ENCODE measurements at places on chromosomes 5 and 9. TPM values are rescaled to one million over a fixed set of nuclear protein-coding genes. Genes with fewer than 3 reads are reported as not detected.

The AQP7 gene
- total RNA-seq, result 0.89 TPM

The IGIP gene
- 34.4 TPM for total RNA-seq

The IRF1 gene
- total RNA-seq, result 7.8 TPM

The GRXCR2 gene
- total RNA-seq, result not detected

The CNTLN gene
- 19.6 TPM for total RNA-seq
